CD4-positive, alpha-beta T cell treated with Interleukin-15 for 4 hours (primary cell): ENCODE measurements at places on chromosomes 3 and 15.

DNA sequence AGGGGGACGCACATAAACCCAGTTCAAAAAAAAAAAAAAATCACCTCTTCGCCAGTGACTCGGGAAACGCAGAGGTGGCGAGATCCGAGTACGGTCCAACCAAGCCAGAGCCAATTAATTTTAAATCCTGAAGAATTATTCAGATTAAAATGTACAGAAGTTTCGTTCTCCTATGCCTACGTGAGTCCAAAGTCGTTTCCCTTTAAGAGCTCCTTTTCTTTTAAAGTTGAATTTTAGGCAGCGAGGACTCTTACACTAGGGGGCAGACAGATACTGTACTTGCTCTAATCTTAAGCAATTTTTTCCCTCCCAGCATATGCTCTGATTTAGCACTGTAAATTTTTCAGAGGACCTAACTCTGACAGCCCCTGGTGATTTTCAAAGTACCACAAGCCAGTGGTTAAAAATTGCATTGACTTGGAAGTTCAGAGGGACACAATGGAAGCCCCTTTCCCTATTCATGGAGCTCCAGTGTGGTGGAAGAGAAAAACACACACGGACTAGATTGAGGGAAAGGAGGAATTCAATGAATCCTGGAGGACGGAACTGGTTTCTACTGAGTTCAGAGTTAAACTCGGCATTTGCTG is 3.3 kb upstream of the NR2F2 start:
- no peak for DNase-seq

GRCh38 chr15:85788771-85789495 is 5.8 kb downstream of the KLHL25 start:
- DNase-seq, result no peak

DNA sequence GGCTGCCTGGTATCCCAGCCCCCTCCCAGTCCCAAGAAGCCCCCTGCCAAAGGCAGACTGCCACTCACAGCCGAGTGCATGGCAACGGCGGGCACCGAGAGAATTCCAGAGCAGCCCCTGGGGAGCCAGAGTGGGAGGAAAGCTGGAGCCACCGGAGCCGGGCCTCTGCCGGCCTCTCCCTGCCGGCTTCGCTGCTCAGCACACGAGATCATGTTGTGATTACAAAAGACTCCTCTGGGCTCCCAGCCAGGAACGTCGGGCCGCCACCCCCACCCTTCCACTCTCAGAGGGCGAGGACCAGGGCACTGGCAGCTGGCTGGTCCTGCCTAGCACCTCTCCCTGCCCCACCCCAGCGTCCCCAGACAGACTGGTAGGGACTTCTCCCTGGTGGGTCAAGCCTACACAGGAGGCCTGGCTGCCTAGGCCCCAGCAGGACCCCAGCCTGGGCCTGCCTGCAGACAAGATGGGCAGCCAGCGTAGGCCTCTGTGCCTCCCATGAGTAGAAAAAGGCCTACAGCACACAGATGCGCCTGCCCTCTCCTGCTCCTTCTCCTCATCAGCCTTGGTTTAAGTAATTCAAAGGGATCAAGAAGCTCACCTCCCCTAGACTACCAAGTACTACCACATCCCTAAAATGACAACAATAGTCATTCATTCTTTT is at the start of gene CCDC9B:
Gene CCDC9B (minus strand): TSS at position 200 of the 661 bp plus-strand sequence. CDS start 120 bp downstream, at position 80.
- no peak for DNase-seq

- DNase-seq, result no peak
Observed at GRCh38 chr3:27568393-27568792, 84.2 kb upstream of the SLC4A7 start.

GRCh38 chr3:132399054-132399929 is 18.0 kb upstream of the DNAJC13 start:
- DNase-seq, result peak; percentile 29
